ENCODE measurements at places on chromosomes 3 and 15.

GRCh38 chr3:143002727-143003126 lies 1.4 kb downstream of the U2SURP start:
- no peak for DNase-seq

- DNase-seq = no peak
Observed at GRCh38 chr15:55902981-55903380, 90.4 kb downstream of the NEDD4 start.

DNA sequence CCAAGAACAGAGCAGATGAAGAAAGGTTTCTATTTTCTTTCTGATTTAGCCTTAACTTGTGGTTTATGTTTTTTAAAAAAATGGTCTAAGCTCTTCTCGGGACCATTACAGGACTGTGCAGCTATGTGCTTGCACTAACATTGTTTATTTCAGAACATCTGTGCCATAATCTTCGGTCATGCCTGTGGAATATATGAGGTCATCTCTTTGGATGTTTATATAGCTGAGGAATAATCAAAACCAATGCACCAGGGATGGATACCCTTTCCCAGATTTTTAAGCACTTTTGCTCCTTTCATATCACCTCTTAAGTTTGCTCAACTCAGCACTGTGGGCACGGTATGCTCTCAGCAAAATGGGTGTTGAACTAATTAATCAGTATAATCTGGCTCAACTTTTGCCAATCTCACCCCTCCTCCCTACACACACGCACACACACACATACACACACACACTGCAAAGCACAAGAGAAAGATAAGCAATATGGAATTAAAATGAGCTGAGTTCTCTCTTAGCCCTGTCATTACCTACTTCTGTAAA lies 268.5 kb upstream of the TMC3 start:
- no peak for DNase-seq

GRCh38 chr15:89926158-89926557 lies 13.4 kb upstream of the ARPIN start:
- DNase-seq = no peak

GRCh38 chr15:69025320-69025719 lies 10.8 kb downstream of the NOX5 start:
- DNase-seq = no peak

DNA sequence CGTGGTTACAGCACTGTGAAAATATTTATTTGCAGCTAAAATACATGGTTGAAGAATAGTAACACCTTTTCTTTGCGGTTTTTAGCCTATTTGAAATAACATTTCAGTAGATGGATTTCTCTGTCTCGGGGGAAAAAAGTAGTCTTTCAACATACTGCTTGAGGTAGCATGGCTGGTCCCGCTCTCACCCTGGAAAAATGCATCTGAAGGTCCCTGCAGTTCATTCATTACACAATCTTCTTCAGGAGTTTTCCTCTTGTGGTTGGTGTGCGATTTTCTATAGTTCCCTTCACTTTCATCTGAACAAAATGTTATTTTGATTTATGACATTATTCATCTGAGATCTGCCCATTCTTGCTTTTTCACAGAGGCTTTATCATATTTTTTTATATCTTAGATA lies 75.9 kb downstream of the STRIT1 start:
- no peak for DNase-seq

DNA sequence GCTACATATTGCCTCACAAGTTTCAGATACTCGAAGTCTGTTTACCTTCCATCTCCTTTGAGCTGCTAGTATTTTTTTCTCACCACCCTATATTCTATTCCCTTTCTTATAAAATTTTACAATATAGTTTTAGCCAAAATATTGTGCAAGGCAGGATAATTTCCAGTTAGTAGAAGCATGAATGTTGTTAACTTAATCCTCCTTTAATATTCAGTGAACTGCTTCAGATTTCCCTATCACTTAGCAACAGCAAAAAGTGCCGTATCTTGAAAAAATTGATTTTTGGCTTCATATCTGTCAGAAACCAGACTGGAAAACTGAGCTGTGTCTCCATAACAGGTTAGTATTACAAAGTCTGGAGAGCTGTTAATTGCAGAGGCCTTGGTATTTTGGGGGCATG lies 24.0 kb downstream of the PLSCR4 start:
- DNase-seq = no peak

- DNase-seq = no peak
Observed at GRCh38 chr3:129587566-129588210, 18.8 kb downstream of the PLXND1 start.

DNA sequence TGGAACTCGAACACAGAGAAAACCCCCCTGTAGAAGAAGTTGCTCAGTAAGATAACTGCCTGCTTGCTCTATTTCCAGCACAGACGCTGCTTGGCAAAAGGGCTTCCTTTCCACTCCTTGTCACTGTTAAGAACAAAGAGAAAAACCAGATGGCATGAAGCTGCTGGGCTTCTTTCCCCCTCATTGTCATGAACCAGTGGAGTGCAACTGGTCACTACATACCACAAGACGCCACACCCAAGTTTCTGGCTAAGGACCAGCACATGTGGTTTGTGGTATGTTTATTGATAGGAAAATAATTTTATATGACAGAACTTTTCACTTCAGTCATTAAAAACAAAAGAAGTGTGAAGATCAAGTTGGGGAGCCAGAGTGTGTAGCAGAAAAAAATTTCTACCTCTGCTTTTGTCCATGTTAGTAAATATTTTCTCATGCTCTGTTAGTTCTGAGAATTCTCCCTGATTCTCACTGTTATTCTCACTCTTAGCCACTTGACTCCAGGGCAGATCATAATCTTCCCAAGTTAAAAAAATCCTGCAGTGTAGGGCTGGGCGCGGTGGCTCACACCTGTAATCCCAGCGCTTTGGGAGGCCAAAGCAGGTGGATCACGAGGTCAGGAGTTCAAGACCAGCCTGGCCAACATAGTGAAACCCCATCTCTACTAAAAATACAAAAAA lies 37.9 kb downstream of the CLK3 start:
- DNase-seq = no peak

- DNase-seq = no peak
Observed at GRCh38 chr15:58588096-58588495, 156.3 kb downstream of the LIPC start.

DNA sequence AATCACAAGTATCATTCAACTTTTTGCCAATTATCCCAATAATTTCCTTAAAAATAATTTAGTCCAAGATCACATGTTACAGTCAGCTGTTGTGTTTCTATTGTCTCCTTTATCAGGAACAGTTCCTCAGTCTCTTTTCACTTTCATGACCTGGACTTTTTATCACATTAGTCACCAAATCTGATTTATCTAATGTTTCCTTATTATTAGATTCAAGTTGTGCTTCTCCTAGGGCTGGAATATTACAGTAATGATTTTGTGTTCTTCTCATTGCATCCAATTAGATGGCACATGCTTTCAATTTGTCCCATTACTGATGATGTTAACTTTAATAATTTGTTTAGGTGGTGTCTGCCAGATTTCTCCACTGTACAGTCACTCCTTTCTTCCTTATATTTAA lies 66.3 kb upstream of the DCBLD2 start:
- no peak for DNase-seq

- no peak for DNase-seq
Observed at GRCh38 chr3:53049987-53050386, 4.1 kb upstream of the SFMBT1 start.

DNA sequence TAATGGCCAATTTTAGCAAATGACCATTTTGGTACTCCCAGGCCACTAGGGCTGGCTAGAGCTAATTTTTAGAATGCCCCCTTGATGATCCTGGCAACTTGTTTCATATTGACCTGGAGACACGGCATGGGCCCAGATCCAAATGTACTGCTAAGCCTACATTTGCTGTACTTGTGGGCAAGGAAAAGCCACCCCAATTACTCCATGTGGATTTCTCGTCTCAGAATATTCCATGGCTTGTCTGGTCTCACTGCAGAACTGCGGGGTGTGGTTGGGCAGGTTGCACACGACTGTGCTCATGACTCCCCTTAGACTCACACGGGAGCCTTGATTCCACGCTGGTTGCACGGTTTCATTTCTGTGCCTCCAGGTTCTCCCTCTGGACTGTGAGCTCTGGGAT lies 140.9 kb downstream of the RPLP1 start:
- no peak for DNase-seq

DNA sequence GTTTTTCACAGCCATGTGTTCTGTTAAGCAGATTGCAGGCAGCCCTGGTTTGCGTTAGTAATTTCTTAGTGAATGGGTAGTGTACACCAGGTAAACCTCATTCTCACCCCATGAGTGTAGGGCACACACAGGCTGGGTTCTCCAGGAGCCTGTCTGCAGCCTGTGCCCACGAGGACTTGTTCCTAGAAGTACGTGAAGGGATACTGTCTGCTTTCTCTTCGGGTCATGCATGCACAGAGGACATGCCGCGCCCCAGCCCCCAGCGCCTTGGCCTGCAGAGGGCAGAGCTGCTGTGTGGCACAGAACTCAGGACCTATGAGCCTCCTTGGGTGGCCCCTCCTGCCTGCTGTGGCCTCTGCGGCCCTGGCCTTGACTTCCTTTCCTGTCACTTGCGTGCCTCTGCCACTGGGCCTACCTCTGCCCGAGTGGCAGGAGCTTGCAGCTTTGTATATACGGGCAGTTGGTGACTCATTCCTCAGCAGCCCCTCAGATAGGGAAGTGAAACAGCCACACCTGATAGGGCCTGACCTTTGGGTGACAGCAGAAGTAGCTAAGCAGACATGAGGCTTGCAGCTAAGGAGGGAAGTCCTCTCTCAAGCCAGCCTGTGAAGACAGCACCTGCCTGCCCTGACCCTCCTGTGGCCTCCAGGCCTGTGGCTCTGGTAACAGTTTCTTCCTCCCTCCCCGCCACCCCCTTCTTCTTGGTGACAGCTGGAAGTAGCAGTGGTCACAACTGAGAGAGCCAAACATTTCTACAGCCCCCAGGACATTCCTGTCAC lies 19.5 kb downstream of the PPCDC start:
- DNase-seq = no peak

GRCh38 chr3:29307295-29307694 lies 26.4 kb downstream of the RBMS3 start:
- no peak for DNase-seq

- DNase-seq = no peak
Observed at GRCh38 chr3:138748190-138748589, 86.5 kb downstream of the PIK3CB start.

DNA sequence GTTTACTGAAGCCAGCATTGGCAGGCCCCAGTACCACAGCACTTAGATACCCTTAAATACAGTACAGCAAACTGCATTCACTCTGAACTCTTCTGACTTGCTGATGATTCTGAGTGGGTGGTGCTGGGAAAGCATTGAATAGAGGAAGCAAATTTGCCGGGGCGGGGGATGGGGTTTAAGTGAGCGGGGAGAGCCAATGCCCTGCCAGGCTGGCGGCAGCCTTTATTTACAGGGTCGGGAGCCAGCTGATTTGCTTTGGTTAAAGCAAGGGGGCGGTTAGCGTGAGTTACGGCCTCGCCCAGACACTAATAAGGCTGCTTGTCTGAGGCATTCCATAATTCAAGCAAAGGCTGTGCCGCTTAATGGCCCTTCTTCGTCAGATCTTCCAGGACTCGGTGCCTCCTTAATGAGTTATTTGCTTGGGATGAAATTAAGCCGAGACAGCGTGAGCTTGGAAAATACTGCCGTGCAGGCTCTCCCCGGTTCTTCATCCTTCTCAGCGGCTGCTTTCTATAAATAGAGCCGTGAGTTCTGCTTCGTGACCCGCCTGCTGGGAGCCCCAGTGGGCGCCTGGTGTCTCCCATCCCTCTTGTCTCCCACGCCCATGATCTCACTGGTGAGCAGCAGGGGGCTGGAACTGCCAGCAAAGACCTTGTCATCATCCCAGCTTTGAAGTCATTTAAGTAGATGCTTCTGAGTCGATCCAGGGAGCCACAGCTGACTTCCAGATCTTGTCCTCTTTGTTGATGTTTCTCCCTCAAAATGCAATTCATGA lies 25.8 kb downstream of the SPSB4 start:
- peak; percentile 15 for DNase-seq

DNA sequence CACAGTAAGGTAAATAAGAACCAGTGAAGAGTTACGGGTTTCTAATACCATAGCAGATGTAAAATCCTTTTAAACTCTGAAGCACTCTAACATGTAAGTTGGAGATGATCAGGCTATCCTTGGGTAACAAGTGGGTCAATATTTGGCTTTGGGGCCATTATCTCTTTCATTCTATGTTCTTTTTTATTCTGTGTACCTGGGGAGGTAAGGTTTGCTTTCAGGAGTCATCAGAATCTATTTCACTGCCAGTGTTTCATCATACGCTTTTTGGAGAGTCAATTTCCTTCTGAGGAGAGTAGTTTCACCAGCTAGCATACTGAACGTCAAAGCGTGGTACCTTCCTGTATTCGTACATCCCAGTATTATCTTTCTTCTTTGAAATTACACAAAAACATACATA lies 166.5 kb downstream of the GMNC start:
- DNase-seq = no peak

GRCh38 chr15:78133801-78134200 lies 2.6 kb upstream of the CIB2 start:
- no peak for DNase-seq

DNA sequence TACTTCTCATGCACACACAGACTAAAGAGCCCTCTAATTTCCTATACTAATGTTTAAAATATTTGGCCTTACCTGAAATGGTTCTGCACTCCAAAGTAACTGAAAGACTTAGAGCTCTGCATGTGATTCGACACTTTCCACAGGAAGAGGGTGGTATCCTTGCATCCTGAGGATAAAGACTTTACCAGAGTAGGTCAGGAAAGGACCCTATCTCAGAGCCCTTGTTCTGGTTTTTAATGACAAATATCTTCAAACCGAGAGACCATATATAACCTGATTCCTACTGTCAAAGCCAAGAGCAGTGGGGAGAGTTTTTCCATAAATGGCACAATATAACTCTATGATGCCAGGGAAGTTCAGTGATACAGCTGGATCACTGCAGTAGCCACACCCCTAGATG lies at the start of gene GP5:
Gene GP5 (minus strand): TSS at position 101 of the 400 bp plus-strand sequence. CDS start 984 bp downstream, outside the sequence.
- no peak for DNase-seq

DNA sequence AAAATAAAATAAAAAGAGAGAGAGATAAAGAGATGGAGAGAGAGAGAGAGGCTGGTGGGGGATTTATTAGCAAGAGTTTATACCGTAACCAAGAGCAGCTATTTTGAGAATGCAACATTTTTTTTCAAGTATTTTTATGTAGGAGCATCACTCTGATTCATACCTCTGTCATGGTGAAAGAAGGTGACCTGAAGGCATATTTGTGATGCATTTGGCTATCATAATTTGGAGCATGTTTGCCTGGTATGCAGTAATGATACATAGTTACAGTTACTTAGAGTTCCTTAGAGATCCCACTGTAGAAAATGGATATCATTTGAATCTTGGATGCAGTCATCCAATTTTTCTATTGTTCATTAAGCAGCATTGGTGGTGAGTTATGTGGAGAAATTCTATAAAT lies 1472.4 kb downstream of the SI start:
- DNase-seq = no peak

- no peak for DNase-seq
Observed at GRCh38 chr3:34176723-34177122, 378.3 kb downstream of the PDCD6IP start.

GRCh38 chr3:170765419-170766078 lies 104.4 kb downstream of the RPL22L1 start:
- DNase-seq = no peak

- DNase-seq = no peak
Observed at GRCh38 chr3:188270423-188270972, 116.5 kb downstream of the LPP start.

- no peak for DNase-seq
Observed at GRCh38 chr3:182399978-182400737, 393.1 kb upstream of the ATP11B start.

Measured in NCI-H187 (cell line).